ENCODE measurements at places on chromosomes 12 and 14. TPM values are rescaled to one million over a fixed set of nuclear protein-coding genes. Genes with fewer than 3 reads are reported as not detected.

GRCh38 chr12:53463802-53464560 is 12.1 kb downstream of the PCBP2 start:
- H3K27ac ChIP-seq, result peak overlapping the region; percentile 72
- H3K4me1 ChIP-seq, result no peaks in the 10 kb centered on the region
- no peak for DNase-seq

DNA sequence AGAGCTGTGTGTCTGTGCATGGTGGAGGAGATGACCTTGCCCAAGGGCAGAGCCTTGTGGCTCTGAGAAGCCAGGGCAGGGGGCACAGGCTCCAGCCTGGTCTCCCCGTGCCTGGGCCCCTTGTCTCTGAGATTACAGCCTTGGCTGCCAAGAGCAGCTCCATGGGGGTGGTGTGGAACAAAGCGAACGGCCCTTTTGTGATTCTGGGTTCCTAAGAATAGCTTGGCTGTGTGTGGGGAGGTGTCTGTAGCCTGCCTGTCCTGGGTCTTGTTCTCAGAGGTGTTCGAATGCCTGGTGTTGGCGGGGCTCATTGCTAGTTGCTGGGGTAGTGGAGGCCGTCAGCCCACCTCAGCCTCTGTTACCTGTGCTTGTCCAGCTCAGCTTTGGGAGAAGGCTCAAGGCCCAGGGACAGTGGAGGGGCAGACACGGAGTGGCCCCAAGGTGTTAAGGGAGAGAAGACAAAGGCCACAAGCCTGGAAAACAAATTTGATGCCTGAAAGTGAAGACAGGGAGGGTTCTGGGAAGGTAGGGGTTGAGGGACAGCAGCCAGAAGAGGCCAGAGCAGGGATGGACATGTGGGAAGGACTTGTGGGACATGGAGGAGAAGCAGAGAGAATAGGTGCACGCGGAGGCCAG is 7.4 kb upstream of the MYH7 start:
- H3K4me1 ChIP-seq, result peaks cover 7% of the 10 kb centered on the region
- H3K36me3 ChIP-seq, result no peaks in the 10 kb centered on the region
- H3K4me3 ChIP-seq, result no peak overlapping the region
- H3K27me3 ChIP-seq, result no peaks in the 10 kb centered on the region
- H3K27ac ChIP-seq, result peak overlapping the region; percentile 89

Gene RD3L
- total RNA-seq, result not detected

DNA sequence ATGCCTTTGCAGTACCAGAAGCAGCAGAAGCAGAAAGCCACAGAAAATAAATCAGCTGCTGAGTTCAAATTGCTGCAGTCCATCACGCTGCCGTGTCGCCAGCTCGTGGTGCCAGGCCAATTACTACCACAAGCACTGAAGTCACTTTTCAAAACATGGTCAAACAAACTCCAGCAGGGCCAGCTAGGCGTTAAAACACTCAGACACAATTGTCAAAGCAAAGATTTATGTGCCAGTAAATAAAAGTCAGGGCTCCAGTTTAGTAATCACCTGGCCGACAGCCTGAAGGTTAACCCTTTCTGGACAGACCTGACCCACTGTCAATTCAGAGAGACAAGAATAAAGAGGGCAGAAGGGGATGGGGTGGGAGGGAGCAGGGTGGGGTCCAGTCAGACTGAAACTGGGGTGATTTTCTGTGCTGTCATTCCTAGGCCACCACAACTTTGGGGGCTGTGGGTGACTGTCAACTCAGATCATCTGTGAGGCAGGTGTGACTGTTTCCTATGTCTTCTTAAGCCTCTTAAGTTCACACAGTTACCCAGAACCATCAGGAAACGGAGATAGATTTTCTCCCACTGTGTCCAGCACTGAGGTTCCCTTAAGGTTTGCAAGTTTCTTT is 109.8 kb upstream of the FUT8 start:
- H3K27me3 ChIP-seq, result no peaks in the 10 kb centered on the region
- DNase-seq, result no peak
- no peak overlapping the region for H3K27ac ChIP-seq
- peaks cover 15% of the 10 kb centered on the region for H3K4me1 ChIP-seq
- no peak overlapping the region for H3K4me3 ChIP-seq
- no peaks in the 10 kb centered on the region for H3K36me3 ChIP-seq

Gene C14orf39
- 1.1 TPM for total RNA-seq

Gene RNASE7
- total RNA-seq, result not detected

Measured in lung (tissue), 17 donors.